T-helper 2 cell (primary cell): ENCODE measurements at places on chromosomes 7 and 10.

DNA sequence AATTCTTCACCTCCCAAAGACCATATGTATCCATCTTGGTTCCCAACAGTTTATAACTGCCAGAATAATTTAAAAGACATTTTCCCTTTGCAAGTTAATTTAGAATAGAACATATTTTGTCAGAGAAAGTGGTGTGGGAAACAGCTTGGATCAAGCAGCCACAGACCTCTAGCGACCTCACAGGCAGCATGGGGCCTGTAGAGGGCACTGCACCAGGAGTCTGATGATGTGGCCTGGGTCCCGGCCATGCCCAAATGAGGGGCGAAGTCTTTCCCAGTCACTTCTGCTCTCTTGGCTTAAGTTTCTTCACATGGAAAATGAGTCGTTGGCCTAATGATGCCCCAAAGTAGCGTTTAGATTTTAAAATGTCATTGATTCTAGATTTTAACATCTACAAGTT, 243.2 kb downstream of the SDK1 start:
- no peak for DNase-seq

DNA sequence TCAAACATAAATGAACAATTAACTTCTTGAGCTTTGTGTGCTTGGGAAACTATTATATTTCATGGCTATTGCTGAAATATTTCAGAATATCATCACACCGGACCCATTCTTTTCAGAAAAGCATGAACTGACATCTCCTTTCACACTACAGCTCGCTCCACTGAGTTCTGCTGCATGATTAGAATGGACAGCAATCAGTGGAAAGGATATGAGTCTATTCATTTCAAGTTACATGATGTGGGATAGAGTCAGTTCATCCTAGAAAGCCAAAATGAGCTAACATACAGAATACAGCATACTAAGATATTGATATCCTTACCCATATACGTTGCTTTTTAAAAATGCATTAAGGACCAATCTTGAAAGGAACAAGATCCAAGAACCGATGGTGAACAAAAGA, 1.1 kb upstream of the FAM53B start:
- DNase-seq, result no peak

DNA sequence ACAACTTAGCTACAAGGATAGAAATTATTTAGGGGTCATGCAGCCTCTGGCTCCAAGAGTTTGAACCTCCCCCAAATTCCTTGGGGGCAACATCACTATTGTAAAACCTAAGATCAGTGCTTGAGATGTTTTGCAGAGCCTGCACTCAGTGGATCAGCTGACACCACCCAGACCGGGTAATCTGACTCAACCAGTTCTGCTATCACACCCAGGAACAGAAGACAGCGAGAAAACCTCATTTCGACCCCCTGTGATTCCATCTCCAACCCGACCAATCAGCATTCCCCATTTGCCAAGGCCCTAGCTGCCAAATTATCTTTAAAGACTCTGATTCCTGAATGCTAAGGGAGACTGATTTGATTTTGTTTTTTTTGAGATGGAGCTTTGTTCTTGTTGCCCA, 5.2 kb downstream of the TACR2 start:
- no peak for DNase-seq

DNA sequence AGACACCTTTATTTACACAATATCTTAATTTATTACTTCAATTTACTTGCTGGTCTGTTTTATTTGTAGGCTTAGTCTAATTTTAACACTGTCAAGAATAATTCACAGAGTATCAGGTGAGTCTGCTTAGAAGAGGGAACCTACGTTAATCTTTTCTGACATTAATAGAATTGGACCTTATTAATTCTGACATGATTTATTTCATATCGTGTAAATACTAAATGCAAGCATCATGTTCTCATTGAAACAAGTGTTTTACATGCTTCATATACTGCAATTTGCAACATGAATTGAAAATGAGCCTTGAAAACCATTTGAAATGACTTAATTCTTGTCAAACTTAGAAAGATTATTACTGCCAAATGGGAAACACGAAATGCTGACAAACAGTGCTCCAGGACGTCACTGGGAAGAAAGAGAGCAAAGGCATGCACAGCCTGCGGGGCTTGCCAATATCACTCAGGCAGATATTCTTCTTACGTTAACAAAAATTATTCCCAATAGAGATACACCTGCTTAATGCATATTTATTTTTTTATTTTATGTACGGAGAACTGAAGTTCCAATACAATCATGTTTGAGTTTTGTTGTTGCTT, 282.0 kb upstream of the AKR1E2 start:
- DNase-seq, result no peak

- DNase-seq, result no peak
Measured at GRCh38 chr7:23791721-23792120, 81.7 kb downstream of the STK31 start.

- no peak for DNase-seq
Measured at GRCh38 chr7:44539669-44540506, 1.2 kb downstream of the NPC1L1 start.

GRCh38 chr7:28806841-28807240, 151.3 kb downstream of the TRIL start:
- DNase-seq, result no peak

- DNase-seq, result no peak
Measured at GRCh38 chr10:113177936-113178335, 227.9 kb downstream of the TCF7L2 start.

GRCh38 chr10:96357038-96357620, 1.7 kb downstream of the OPALIN start:
- no peak for DNase-seq

GRCh38 chr10:49619613-49620012, 5.8 kb downstream of the CHAT start:
- no peak for DNase-seq

- no peak for DNase-seq
Measured at GRCh38 chr7:105773030-105773460, 103.4 kb downstream of the ATXN7L1 start.

DNA sequence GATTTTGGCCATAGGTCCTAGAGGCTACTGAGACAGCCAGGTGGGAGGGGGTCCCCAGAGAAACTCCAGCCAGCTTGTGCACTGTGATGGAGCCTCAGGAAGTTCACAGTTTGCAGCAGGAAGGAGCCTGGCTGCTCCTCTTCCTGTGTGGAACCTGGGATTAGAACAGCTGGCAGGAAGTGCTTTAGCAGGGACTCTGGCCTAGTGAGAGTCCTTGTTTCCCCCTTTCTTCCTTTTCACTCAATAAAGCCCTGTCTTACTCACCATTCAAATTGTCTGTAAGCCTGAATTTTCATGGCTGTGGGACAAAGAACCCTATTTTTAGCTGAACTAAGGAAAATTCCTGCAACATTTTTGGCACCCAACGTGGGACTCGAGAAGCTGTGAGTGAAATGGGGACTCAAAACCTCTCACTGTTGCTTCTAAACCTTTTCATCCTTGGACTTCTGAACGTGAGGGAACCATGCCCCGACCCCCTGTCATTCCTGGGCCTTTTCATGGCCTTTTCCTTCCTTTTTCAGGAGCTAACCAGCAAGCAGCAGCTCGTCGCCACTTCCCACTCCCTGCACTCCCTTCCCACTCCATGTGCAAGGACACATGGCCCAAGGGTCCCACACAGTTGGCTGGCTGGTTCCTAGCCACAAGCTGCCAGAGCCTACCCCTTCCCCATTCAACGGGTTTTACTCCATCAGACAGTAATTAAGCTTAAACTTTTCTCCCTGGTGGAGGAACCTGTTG, 32.8 kb upstream of the SORCS3 start:
- DNase-seq, result no peak

- no peak for DNase-seq
Measured at GRCh38 chr7:116776610-116777289, 85.6 kb upstream of the CAPZA2 start.

- no peak for DNase-seq
Measured at GRCh38 chr10:76902949-76903348, 734.7 kb downstream of the KCNMA1 start.

DNA sequence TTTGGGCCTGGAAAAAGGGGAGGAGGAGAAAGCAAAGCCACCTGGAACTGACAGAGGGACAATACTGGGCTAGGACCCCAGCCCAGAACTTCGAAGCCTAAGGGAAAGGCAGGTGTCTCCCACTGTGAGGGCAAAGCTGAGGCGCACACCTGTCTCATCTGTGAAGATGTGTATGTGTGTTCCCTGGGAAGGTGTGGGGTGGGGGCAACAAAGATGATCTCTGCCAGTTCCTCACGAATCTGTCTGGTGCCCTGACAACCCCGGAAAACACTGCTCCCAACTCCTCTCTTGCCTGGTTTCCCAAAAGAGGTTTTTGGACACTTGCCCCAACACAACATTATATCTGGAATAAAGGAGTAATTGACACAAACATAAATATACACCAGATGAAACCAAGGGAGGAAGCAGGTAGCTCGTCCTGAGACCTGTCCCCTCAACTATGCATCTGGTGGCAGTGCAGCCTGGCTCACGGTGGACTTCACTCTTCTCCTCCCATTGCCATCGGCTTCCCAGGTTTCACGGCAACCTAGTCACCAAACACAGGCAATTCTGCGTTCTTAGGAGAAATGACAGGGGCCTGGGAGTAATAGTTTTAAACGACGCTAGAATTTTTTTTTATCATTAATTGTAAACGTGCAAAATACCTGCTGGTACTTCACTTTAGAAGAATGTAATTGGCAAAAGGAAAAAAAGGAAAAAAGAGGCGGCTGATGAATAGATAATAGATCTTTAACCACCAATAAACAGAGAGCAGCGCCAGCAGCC, 1.7 kb upstream of the EMX2 start:
- DNase-seq, result no peak

DNA sequence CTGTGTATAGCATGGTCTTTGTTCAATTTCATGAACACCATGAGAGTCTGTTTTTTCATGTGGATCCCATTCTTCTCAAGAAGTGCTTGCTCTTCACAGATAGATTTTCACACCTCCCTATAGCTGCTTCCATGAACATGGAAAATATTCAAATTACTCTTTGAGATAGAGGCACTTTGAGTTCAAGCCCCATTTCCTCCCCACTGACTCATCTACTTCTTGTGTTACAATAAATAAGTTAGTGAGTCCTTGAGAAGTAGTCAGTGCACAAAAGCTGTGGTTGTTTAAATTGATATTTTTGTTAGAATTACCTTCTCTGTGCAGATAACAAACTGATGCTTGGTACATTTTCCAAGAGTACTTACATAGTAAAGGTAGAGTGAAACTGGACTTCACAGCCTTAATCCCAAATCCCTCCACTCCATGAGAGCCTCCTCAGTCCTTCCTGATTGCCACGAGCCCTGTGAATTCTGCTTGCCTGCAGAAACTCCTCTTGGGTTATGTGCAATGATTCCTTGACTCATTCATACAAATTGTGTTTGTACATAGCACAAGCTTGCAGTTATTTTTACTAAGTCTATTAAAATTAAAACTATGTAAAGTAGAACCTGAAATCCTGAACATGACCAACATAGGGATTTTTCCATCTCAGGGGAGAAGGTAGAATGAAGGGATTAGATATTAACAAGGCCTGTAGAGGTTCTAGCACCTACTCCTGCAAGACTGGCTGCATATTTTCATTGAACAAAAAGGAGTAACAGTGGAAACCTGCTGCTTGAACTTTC, 496.2 kb downstream of the TNS3 start:
- DNase-seq, result no peak

DNA sequence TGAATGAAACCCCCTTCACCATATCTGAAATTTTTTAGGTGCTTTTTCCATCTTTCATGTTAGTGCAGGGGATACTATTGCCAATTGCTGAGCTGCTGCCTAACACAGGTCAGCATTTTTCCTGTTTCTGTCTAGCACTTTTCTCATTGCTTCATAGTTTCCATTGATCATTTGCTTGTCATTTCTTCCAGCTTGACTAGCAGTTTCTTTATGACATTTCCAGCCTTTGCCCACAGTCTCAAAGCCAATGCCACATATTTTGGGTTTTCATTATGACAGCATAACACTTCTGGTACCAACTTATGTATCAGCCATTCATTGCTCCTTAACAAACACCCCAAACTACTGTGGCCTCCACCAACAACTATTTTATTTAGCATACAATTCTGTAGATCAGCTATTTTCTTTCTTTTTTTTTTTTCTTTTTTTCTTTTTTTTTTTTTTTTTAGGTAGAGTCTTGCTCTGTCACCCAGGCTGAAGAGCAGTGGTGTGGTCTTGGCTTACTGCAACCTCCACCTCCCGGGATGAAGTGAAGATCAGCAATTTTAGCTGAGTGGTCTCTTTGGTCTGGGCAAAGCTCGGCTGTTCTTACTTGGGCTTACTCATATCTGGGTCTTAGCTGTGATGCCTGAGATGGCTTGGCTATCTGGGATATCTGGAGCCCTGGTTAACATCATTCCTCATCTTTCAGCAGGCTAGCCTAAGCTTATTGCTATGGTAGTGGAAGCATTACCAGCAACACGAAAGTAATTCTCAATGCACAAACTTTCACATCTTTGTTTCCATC, 102.3 kb downstream of the EPC1 start:
- DNase-seq, result no peak

GRCh38 chr7:111107579-111107978, 16.7 kb downstream of the LRRN3 start:
- DNase-seq, result no peak

GRCh38 chr10:105699504-105699903, 1058.4 kb downstream of the SORCS3 start:
- DNase-seq, result no peak

- no peak for DNase-seq
Measured at GRCh38 chr10:120981601-120982391, 130.6 kb downstream of the WDR11 start.

DNA sequence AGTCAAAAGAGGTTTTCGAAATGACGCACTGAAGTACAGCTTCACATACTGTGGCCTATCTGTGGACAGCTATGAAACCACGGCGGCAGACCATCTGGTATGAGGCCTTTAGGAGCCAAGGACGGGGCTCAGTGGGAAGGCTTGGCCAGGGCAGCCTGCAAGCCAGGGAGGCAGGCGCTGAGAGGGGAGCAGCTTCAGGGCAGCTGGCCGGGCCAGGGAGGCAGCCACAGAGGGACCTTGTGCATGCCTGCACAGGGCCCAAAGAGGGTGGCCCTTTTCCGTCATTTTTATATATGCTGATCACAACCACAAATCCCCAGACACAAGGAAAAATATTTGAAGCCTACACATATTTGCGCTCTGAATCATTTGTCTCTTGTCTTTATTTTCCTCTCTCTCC, 13.5 kb downstream of the CALD1 start:
- no peak for DNase-seq

- no peak for DNase-seq
Measured at GRCh38 chr10:29600067-29600466, 34.7 kb downstream of the SVIL start.

GRCh38 chr10:11334436-11334835, 277.0 kb downstream of the USP6NL start:
- no peak for DNase-seq
